ENCODE measurements at places on chromosomes 3 and 15.

DNA sequence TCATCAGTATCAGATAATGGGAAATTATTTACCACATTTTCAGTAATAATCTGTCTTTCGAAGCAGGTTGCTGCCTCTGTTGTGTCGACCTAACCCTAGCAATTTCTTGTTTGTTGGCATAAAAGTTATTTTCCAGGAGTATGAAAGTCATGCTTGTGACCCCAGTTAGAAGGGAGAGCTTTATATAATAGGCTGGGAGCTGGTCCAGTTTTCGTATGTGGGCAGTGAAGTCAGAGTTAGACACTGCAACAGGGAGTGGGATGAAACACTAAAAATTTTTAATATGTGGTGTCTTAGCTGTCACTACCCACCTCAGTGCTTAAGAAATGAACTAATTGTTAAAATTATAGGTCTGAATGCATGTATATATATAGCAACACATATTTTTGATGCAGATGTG lies 348.5 kb downstream of the FEZF2 start:
- DNase-seq = no peak

DNA sequence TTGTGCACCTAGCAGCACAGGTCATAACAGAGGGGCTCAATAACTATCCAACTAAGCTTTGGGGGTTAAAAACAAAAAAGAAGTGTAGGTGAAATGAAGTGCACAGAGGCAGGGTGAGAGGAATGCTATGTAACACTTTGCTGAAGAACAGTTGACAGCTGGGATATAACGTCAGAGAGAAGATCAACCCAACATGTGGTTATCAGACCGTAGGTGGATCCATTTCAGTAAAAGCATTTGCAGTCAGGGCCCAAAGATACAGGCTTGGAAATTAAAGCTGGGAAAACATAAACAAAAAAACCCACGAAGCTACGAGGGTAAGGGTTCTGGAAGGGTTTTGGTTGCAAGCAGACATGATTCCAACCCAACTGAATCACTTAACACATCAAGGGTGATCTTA lies 377.5 kb upstream of the NR2F2 start:
- no peak for DNase-seq

GRCh38 chr3:179181021-179181472 lies 32.9 kb downstream of the PIK3CA start:
- no peak for DNase-seq

- DNase-seq = no peak
Observed at GRCh38 chr3:172199850-172200369, 160.5 kb downstream of the FNDC3B start.

GRCh38 chr3:69930564-69930963 lies 69.0 kb upstream of the SAMMSON start:
- no peak for DNase-seq

All from NCI-H2107 (cell line).